ENCODE measurements at places on chromosomes 4 and X.

GRCh38 chr4:94506822-94507221 lies 55.1 kb downstream of the PDLIM5 start:
- DNase-seq = no peak

GRCh38 chr4:60042941-60043340 lies 1157.2 kb upstream of the ADGRL3 start:
- no peak for DNase-seq

- DNase-seq = no peak
Observed at GRCh38 chrX:110399497-110399896, 40.8 kb downstream of the RTL9 start.

GRCh38 chr4:123390846-123391456 lies 5.6 kb upstream of the SPRY1 start:
- no peak for DNase-seq

GRCh38 chr4:161577579-161578301 lies 586.1 kb downstream of the FSTL5 start:
- DNase-seq = no peak

DNA sequence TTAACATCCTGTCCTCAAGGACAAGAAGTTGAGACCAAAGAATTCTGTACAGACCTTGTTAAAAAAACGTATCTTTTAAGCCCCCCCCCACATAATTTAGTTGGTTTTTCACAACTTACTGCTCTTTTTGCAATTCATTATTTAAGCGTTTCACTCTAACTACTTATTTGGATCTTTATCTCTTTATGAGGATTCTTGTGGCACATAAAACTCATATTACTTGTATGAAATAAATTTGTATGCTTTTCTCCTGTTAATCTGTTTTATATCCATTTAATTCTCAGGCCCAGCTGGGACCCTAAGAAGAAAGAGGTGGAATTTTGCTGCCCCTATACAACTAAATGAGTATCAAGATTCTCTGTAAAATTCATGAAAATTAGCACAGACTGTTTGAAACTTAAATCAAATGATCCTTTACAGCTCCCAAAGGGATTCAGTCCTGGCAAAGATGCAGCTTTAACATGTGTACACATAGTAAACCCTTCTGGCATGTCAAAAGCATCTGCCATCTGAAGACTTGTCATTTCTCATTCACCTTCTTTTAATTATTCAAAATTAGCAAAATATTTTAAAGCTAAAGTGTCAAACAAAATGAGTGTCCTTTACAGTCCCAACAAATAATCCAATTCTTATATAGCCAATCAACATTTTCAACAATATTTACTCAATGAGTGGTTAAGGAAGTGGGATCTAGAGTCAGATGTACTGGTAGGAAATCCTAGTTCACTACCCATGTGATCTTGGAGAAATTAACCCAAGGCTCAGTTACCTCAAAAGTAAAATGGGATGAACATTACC lies 17.7 kb downstream of the ARAP2 start:
- no peak for DNase-seq

- DNase-seq = no peak
Observed at GRCh38 chrX:9456250-9457074, 8.4 kb upstream of the TBL1X start.

DNA sequence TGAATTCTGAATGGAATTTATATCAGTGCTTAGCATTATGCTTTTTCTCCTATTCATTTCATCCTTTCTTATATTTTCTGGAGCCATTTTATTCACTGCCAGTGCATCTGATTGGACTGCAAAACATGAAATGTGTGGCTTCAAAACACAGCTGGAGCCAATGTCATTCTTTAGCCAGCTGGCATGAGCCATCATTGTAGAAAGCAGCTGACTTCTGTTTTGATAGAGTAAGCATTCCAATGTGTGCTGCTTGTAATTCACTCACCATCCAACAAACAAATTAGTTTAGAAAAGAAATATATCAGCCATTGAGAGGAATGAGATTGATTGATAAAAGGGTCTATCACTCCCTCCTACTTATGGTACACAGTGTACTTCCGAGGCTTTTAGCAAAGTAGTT lies 2616.0 kb downstream of the ARAP2 start:
- no peak for DNase-seq

Data from MG63 (cell line).